ENCODE measurements at places on chromosomes 1 and 21. TPM values are rescaled to one million over a fixed set of nuclear protein-coding genes. Genes with fewer than 3 reads are reported as not detected.

CDC20 gene
- total RNA-seq: 127 TPM

DNA sequence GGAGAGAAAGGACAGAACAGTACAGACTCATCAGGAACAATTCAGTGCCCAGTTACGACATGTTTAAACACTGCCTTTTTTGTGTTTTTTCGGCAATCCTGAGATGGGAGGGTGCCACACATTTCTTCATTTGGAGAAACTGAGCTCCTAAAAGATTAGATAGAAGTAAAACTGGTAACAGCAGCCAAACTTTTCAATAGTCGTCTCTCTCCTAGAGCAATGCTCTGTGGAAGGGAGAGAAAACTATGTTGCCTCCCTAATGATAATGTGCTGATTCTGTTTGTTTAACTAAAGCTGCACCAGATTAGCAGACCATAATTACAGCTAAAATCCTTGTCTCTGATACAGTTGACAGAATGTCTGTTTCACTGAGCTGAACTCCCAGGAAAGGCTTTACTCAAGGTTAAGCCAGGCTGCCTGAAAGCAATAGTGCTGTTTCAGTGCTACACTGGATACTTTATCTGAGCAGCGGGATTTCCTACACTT is 76.2 kb upstream of the CXADR start:
- DNase-seq: no peak

DNA sequence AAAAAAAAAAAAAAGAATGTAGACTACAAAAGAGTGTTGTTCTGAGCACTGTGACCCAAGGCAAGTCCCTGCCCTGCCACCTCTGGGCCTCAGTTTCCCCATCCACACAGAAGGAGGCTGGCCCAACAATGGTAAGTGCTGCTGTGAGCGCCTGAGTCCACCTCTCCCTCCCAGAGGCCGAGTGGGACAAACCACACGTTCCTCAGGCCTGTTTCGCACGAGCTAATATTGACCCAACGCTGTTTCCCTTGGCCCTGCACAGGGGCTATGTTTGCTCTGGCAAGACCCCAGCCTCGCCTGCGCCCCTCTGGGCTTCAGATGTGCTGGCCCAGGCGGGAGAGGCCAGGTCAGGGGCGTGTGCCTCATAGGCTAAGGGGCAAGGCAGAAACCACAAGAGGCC is 12.6 kb upstream of the LAPTM5 start:
- DNase-seq: no peak

DNA sequence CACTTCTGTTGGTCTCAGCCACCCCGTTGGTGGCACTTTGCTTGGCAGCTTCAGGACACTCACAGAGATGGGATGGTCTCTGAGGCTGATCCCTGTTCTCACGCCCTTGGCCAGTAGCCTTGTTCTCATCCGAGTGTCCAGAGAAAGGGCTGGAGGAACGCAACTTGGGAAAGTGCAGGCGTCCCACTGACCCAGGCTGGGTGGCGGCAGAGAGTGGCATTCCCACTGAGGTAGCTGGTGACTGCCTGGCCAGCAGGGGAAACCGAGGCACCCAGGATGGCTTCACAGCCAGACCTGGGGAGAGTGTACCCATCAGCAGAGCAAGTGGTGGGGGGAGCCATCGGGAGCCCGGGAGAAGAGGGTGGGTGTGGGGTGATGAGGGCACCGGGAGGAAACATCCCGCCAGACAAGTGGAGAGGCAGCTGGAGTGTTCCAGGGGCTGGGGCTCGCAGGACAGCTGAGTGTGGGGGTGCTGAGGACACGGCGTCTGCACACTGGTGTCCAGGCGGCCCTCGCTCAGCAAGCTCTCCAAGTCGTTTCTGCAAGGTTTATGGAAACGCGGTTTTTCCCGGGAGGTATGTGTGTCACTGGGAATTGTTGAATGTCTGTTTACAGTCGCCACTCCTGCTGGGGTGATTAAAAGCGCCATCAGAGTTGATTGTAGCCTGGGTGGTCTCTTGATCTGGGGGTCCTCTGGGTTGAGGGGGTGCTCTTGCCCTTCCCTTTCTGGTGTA is 97.8 kb downstream of the SIK1 start:
- no peak for DNase-seq

DNA sequence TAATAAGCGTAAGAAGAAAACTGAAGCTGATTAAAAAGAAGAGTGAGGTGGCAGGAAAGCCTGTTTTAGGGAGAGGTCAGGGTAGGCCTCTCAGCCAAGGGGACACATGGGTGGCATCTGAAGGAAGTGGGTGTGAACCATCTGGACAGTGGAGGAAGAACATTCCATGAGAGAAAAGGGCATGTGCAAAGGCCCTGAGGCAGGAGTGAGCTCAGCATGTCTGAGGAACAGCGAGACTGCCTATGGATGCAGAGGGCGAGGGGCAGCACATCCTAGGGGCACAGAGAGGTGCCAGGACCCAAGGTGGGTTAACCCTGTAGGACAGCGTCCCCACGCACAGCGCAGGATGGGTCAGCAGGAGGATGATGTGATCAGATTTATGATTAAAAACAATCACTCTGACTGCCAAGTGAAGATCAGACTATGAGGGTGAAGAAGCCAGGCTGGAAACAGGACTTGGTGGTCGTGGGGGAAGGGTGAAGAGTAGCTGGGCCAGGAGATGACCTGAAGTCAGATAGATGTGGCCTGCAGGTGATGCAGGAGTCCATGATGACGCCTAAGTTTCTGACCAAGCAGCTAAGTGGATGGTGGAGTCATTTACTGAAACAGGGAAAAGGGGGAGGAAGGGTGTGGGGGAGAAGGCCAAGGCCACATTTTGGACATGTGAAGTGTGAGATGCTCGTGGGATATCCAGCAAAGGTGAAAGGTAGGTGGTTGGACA is 37.9 kb downstream of the PABPC4 start:
- no peak for DNase-seq

HHIPL2 gene
- total RNA-seq: 0.45 TPM

GRCh38 chr21:45954261-45954660 is 27.3 kb upstream of the COL6A1 start:
- no peak for DNase-seq

- DNase-seq: no peak
Measured at GRCh38 chr1:75796376-75797272, at the start of gene MSH4. TSS of gene MSH4 (plus strand) at chr1:75796882. CDS start at chr1:75796986, 104 bp downstream.

GRCh38 chr1:109479311-109479710 is 4.4 kb upstream of the ATXN7L2 start:
- no peak for DNase-seq

GRCh38 chr1:185965870-185966269 is 231.7 kb downstream of the HMCN1 start:
- no peak for DNase-seq

DNA sequence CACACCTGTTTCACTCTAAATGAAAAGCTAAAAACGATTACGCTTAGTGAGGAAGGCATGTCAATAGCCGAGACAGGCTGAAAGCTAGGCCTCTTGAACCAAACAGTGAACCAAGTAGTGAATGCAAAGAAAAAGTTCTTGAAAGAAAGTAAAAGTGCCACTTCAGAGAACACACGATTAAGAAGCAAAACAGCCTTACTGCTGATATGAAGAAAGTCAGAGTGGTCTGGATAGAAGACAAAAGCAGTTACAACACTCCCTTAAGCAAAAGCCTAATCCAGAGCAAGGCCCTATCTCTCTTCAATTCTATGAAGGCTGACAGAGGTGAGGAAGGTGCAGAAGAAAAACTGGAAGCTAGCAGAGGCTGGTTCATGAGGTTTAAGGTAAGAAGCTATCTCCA is 130.7 kb downstream of the SIPA1L2 start:
- no peak for DNase-seq

DNA sequence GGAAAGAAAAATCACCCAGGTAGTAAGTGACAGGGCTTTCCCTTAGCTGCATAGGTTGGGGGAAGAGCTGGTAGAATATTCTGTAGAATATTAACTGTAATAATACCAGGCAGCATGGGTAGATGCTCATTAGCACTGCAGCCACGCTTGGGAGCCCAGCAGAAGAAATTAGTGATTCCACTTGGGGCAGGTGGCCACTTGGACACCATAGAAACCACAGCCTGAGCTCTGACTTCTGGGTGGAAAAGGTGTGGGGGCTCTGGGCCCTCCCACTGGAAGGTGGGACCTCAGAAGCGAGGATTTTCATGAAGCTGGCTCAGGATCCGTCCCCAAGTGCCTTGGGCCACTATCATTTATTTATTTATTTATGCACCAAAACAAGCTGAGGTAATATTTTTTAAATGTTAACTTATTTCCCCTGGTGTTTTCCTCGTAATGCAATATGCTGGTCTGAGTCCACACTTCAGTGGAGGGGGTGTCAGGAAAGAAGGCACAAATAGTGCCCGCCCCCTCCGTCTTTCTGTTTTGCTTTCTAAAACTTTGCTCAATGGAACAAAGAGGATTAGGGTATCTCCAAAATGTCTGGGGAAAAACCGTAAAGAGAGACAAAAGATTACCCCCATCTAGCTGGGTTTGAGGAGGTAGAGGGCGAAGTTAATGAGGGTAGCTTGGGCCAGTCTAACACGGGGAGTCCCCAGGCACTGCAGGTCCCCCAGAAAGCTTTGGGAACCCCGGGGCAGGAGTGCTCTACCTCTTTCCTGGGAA is 75.2 kb upstream of the GADD45A start:
- DNase-seq: no peak

GRCh38 chr21:44337449-44337848 is 1.7 kb downstream of the CFAP410 start:
- no peak for DNase-seq

FAM151A gene
- not detected for total RNA-seq

- DNase-seq: peak; percentile 85
Measured at GRCh38 chr1:158149577-158150269, 31.0 kb upstream of the CD1D start.

ANKRD65 gene
- total RNA-seq: not detected

DNA sequence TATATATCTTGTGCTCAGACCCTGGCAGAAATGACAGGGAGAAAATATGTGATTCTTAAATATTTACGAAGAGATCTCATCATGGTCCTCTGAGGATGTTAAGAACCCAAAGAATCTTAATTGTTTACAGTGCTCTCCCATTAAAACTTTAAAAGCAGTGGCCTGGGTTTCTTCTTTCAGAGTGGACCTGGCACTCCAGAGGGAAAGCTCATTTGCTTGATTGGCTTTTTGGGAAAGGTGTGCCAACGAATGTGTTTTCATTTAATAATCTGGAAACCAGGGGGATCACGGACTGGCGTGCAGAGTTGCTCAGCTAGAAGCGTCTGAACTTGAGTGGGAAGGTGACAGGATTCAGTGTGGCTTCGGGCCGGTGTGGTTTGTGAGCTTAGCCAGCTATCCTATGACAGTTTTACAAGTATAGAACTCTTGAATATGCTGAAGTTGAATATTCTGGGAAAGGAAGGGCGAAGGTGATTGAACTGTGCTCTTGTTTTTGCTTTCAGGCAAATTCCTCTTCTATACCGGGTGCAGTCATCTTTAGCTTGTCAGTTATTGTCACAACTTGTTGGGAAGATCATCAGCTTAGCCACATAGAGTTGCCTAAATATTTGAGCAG is 154.8 kb downstream of the C1orf21 start:
- DNase-seq: no peak

- DNase-seq: peak; percentile 56
Measured at GRCh38 chr1:7915826-7916500, 24.7 kb downstream of the TNFRSF9 start.

GRCh38 chr1:188170935-188171334 is 1342.2 kb downstream of the PLA2G4A start:
- no peak for DNase-seq

RGS1 gene
- total RNA-seq: 12.0 TPM

DNA sequence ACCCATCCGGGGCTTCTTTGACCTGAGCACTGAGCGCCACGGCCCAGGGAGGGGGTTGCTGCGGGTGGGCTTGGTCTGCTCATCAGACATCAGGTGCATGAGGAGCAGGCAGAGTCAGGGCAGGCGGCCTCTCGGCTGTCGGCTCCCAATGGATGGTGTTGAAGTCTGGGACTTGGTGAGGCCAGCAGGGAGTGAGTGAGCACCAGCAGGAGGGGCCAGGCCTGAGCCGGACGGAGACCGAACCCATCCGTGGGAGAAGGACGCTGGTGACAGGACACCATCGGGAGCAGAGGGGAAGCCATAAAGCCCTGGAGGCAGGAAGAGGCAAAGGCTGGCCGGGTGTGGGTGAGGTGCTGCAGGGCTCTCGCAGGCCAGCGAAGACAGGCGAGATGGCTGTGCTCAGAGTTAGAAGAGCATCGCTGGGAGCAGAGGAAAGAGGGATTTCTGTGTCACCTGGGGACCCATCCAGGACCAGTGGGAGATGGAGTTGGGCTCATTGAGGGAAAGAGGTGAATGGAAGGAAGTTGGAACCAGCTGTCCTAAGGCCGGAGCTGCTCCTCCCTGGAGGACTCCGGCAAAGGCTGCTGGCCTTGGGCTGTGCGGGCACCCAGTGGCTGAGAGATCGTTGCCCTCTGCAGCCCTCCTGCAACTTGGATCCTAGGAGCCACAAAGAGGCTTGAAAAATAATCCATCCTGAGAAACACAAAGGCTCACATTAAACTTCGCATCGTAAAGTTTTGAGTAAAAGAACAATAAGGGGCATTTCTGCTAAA is 49.9 kb downstream of the PDE9A start:
- peak; percentile 46 for DNase-seq

- no peak for DNase-seq
Measured at GRCh38 chr1:20074055-20074724, 4.2 kb downstream of the PLA2G5 start.

- DNase-seq: peak; percentile 75
Measured at GRCh38 chr1:183915625-183916510, 110.9 kb downstream of the RGL1 start.

DNA sequence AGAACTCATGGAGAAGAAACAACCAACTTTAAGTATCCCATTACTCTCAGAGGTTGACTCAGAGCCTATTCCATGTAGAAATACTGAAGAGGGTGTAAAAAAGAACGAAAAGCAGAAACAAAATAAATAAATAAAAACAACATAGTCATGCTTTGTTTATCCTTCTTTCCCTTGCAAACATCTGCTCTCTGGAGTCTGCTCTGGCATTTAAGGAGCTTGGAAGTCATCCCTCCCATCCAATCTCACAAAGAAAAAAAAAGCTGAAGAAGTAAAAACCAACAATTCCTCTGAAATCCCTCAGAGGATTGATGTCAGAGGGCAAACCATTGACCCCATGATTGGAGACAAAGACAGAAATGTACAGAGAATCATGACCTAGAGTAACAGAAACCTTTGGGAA is 302.6 kb upstream of the GREM2 start:
- no peak for DNase-seq

GRCh38 chr1:159229896-159230295 is 25.2 kb downstream of the ACKR1 start:
- no peak for DNase-seq

DNA sequence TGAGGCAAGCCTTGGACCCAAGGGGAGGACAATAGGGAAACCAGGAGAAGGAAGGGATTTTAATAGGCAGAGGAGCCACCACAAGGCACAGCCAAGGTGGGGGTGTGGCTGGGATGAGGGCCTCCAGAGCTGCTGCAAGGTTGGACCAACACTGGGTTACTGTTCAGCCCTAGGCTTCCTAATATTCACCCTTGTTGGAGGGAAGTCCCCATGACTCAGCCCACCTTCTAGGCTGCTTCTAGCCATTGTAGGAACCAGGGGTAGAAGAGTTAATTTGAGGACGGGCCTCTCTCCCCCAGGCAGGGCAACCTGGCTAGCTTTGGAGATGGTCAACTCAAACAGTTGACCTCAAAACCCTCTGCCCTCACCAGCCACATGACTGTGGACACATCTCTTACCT is 59.5 kb downstream of the KCNN3 start:
- no peak for DNase-seq

GRCh38 chr1:156727926-156728598 is at the start of gene METTL25B:
TSS of gene METTL25B (plus strand) at chr1:156728469. CDS start at chr1:156729105, 636 bp downstream.
- peak; percentile 80 for DNase-seq

All from activated naive CD4-positive, alpha-beta T cell treated with anti-CD3 and anti-CD28 coated beads, Interleukin-2, amount 50 U/mL, for 72 hours (primary cell).